Aorta (tissue), 5 donors: ENCODE measurements at places on chromosomes 3 and 15.

- H3K36me3 ChIP-seq, result no peaks in the 10 kb centered on the region
- H3K27ac ChIP-seq, result no peak overlapping the region
- peaks cover 3% of the 10 kb centered on the region for H3K4me1 ChIP-seq
- H3K27me3 ChIP-seq, result no peaks in the 10 kb centered on the region
- H3K4me3 ChIP-seq, result no peak overlapping the region
- no peak for DNase-seq
Observed at GRCh38 chr3:108202834-108203233, 19.4 kb downstream of the IFT57 start.

DNA sequence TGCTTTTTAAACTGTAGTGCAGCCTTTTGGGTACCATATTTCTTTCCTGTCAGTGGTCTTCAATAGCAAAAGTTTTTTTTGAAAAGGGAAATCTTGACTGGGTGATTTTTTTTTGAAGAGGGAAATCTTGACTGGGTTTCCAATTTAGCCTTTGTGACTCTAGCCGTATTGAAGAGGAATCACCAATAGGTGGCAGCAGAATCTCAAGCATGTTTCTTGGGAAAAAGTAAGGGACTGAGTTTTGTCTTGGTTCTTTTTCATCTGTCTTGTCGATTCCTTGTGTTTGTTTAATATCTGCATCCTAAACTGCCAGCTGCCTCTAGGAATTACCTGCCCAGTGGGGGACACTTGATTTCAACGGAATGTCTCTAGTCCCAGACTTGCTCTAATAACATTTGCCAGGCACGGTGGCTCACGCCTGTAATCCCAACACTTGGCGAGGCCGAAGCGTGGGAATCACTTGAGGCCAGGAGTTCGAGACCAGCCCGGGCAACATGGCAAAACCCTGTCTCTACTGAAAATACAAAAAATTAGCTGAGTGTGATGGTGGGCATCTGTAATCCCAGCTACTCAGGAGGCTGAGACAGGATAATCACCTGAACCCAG lies 89.2 kb downstream of the RBPMS2 start:
- H3K36me3 ChIP-seq, result peaks cover 5% of the 10 kb centered on the region
- H3K4me3 ChIP-seq, result no peak overlapping the region
- no peaks in the 10 kb centered on the region for H3K27me3 ChIP-seq
- H3K27ac ChIP-seq, result no peak overlapping the region

DNA sequence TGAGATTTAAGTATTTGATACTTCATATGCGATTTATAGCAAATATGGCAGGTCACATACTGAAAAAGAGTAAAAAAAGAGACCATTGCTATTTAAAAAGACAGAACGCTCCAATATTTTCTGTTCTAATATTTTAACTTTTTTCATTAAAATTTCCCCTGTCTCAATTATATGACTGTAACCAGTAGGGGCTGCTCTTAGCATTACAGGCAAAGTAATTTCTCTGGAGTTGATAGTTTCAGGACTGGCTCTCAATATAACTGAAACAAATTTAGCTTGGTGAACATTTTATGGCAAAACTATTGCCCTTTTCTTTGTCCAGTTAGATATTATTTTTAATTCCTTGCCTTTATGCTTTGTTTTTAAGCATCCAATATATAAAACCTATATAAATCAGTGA lies 286.3 kb upstream of the ROBO2 start:
- H3K4me1 ChIP-seq, result no peaks in the 10 kb centered on the region
- no peak overlapping the region for H3K27ac ChIP-seq
- no peaks in the 10 kb centered on the region for H3K36me3 ChIP-seq
- H3K27me3 ChIP-seq, result no peaks in the 10 kb centered on the region

DNA sequence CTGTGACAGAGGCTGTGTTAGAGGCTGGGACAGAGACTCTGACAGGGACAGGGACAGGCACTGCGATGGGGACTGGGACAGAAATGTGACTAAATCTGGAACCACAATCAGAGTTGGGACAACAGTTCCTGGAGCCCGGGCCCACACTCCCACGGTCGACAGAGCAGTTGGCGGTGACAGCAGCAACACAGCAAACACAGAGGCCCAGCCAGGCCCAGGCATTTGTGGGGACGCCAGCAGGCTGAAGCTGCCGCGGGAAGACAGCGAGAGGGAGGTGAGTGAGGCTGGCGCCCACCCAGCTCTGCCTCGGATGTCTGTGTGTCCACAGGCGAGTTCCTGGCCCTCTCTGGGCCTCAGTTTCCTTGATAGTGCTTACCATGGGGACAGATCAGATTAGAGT lies 9.3 kb upstream of the HCN4 start:
- H3K27ac ChIP-seq, result no peak overlapping the region
- H3K36me3 ChIP-seq, result no peaks in the 10 kb centered on the region
- no peak for DNase-seq
- no peak overlapping the region for H3K4me3 ChIP-seq
- H3K27me3 ChIP-seq, result no peaks in the 10 kb centered on the region
- no peaks in the 10 kb centered on the region for H3K4me1 ChIP-seq

- H3K27ac ChIP-seq, result no peak overlapping the region
- no peaks in the 10 kb centered on the region for H3K4me1 ChIP-seq
- H3K27me3 ChIP-seq, result no peaks in the 10 kb centered on the region
- no peak for DNase-seq
- no peaks in the 10 kb centered on the region for H3K36me3 ChIP-seq
Observed at GRCh38 chr15:39585389-39585841, 4.5 kb downstream of the THBS1 start.

- no peaks in the 10 kb centered on the region for H3K27me3 ChIP-seq
- DNase-seq, result peak; percentile 3
- no peak overlapping the region for H3K27ac ChIP-seq
- no peak overlapping the region for H3K4me3 ChIP-seq
Observed at GRCh38 chr15:58553365-58553918, 121.7 kb downstream of the LIPC start.

GRCh38 chr3:46214751-46215352 lies 6.7 kb upstream of the CCR1 start:
- no peak overlapping the region for H3K4me3 ChIP-seq
- DNase-seq, result no peak
- H3K27ac ChIP-seq, result no peak overlapping the region
- no peaks in the 10 kb centered on the region for H3K27me3 ChIP-seq
- no peaks in the 10 kb centered on the region for H3K4me1 ChIP-seq
- H3K36me3 ChIP-seq, result no peaks in the 10 kb centered on the region

GRCh38 chr15:85417276-85417675 lies 36.9 kb downstream of the AKAP13 start:
- H3K27me3 ChIP-seq, result no peaks in the 10 kb centered on the region
- H3K27ac ChIP-seq, result no peak overlapping the region
- no peak overlapping the region for H3K4me3 ChIP-seq
- DNase-seq, result no peak
- H3K36me3 ChIP-seq, result no peaks in the 10 kb centered on the region

DNA sequence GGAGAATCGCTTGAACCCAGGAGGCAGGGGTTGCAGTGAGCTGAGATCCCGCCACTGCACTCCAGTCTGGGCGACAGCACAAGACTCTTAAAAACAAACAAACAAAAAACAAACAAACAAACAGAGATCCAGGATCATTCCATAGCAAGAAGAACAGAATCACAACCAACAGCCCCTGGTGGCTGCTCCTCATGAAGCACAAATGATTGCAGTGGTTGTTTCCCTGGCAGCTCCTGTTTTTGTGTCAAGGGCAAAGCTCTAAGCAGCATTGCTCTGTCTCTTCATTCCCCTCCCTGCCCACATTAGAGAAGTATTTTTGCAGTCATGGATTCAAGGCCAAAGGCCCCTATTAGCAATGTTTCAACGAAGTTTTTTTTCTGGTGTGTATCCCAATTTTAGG lies 25.8 kb upstream of the BLM start:
- no peaks in the 10 kb centered on the region for H3K36me3 ChIP-seq
- no peaks in the 10 kb centered on the region for H3K27me3 ChIP-seq
- H3K27ac ChIP-seq, result no peak overlapping the region
- no peak for DNase-seq
- no peak overlapping the region for H3K4me3 ChIP-seq

GRCh38 chr3:11385891-11386290 lies 113.7 kb downstream of the ATG7 start:
- H3K36me3 ChIP-seq, result no peaks in the 10 kb centered on the region
- DNase-seq, result peak; percentile 63
- H3K27me3 ChIP-seq, result no peaks in the 10 kb centered on the region
- H3K4me1 ChIP-seq, result peaks cover 2% of the 10 kb centered on the region
- no peak overlapping the region for H3K4me3 ChIP-seq

DNA sequence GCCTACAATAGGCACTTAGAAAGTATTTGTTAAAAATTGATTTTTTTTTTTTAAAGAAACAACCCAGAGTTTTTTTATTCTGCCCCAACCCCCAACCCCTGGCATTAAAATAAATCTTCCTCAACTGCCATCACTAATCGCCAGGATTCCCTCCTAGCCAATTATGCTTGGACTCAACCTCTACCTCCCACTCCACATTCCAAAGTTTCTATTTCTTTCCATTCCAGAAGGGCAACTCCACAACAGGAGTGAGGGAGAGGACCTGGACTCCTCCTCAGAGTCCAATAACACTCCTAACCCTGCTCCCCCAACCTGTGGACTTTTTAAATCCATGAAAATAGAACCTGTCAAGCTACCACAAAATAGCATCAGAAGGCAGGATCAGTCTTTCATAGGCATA lies 99.4 kb downstream of the ADAMTS9 start:
- DNase-seq, result no peak
- no peaks in the 10 kb centered on the region for H3K27me3 ChIP-seq
- H3K4me3 ChIP-seq, result no peak overlapping the region
- H3K4me1 ChIP-seq, result no peaks in the 10 kb centered on the region
- no peak overlapping the region for H3K27ac ChIP-seq

DNA sequence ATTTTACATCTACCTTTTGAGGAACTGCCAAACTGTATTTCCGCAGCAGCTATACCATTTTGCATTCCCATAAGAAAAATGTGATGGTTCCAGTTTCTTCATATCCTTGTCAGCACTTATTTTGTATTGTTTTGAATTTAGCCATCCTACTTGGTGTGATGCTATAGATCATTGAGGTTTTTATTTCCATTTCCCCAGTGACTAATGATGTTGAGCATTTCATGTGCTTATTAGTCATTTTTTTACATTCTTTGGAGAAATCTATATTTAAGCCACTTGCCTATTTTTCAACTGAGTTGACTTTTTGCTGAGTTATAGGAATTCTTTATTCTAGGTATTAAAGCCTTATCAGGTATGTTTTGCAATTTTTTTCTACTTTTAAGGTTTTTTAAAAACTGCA lies 347.6 kb upstream of the RARB start:
- no peaks in the 10 kb centered on the region for H3K36me3 ChIP-seq
- no peaks in the 10 kb centered on the region for H3K4me1 ChIP-seq
- H3K27ac ChIP-seq, result no peak overlapping the region

DNA sequence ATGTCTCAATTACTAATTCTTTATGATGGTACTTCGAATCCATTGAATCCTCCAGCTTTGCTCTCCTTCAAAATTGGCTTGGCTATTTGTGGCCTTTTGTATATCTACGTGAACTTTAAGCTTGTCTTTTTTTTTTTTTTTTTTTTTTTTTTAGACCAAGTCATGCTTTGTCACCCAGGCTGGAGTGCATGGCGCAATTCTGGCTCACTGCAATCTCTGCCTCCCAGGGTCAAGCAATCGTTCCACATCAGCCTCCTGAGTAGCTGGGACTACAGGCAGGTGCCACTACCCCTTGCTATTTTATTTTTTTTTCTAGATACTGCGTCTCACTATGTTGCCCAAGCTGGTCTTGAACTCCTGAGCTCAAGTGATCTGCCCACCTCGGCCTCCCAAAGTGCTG lies 7.7 kb upstream of the DIPK2A start:
- no peak overlapping the region for H3K27ac ChIP-seq
- H3K27me3 ChIP-seq, result no peaks in the 10 kb centered on the region
- H3K36me3 ChIP-seq, result no peaks in the 10 kb centered on the region
- no peak for DNase-seq
- no peak overlapping the region for H3K4me3 ChIP-seq
- H3K4me1 ChIP-seq, result no peaks in the 10 kb centered on the region

- no peak overlapping the region for H3K27ac ChIP-seq
- no peak for DNase-seq
- H3K4me1 ChIP-seq, result no peaks in the 10 kb centered on the region
- H3K27me3 ChIP-seq, result no peaks in the 10 kb centered on the region
- no peaks in the 10 kb centered on the region for H3K36me3 ChIP-seq
Observed at GRCh38 chr15:92968926-92969651, 69.0 kb downstream of the CHD2 start.

GRCh38 chr15:48777645-48778330 lies 33.1 kb downstream of the CEP152 start:
- H3K27me3 ChIP-seq, result no peaks in the 10 kb centered on the region
- H3K36me3 ChIP-seq, result no peaks in the 10 kb centered on the region
- no peak overlapping the region for H3K4me3 ChIP-seq
- peaks cover 4% of the 10 kb centered on the region for H3K4me1 ChIP-seq
- no peak for DNase-seq

DNA sequence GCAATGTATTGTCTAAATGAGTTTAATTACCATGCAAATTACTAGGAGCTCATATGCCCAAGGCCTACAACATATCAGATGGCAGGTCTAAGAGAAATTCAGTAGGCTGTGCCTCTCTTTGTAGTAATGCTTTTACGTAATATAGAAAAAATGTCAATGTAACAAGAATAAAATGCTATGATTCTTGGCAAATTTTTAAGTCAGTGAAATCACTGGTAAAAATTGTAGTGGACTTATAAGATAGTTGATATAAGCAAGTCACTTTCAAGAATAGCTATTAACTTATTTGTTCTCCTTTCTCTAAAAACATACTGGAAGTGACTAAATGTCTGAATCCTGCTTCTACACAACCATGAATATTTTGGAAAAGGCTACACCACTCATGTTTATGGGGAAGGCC lies 707.8 kb downstream of the TUSC7 start:
- H3K36me3 ChIP-seq, result no peaks in the 10 kb centered on the region
- peaks cover 2% of the 10 kb centered on the region for H3K4me1 ChIP-seq
- H3K4me3 ChIP-seq, result no peak overlapping the region
- DNase-seq, result no peak

GRCh38 chr3:128415200-128415772 lies 51.4 kb downstream of the DNAJB8 start:
- H3K4me3 ChIP-seq, result no peak overlapping the region
- no peak overlapping the region for H3K27ac ChIP-seq
- no peaks in the 10 kb centered on the region for H3K36me3 ChIP-seq

DNA sequence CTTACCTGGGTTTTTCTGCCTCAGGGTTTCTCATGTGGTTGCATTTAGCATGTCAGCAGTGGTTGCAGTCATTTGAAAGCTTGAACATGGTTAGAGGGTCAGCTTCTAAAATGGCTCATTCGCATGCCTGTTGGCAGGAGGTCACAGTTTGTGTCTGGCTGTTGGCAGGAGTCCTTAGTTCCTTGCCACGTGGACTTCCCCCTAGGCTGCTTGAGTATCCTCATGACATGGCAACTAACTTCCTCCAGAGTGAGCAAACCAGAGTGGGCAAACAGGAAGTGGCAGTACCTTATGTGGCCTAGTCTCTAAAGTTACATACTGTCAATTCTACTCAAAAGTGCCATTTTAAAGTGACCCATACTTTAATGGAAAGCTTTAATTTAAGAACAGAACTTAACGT lies 3.4 kb upstream of the UNC13C start:
- no peak overlapping the region for H3K27ac ChIP-seq
- no peaks in the 10 kb centered on the region for H3K4me1 ChIP-seq
- H3K27me3 ChIP-seq, result no peaks in the 10 kb centered on the region
- H3K36me3 ChIP-seq, result no peaks in the 10 kb centered on the region

DNA sequence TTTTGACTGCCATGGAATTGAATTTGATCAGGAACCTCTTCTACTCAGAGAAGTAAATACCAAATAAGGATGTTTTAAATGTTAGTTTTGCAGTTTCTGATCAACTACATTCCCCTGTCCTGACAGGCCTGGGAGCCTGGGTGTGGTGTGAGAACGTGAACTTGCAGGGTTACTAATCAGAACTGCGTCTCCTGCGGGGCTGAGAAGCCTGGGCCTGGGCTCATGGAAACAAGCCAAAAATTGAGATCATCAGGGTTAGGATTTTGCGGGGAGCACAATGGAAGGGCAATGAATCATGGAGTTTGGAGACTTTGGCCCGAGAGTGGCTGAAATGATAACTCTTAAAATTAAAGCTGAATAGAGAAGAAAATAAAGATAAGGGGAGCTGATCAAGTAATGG lies 47.8 kb upstream of the C3orf70 start:
- H3K27ac ChIP-seq, result no peak overlapping the region
- no peak for DNase-seq
- H3K4me3 ChIP-seq, result no peak overlapping the region
- no peaks in the 10 kb centered on the region for H3K4me1 ChIP-seq
